ENCODE measurements at places on chromosomes 1 and 21. TPM values are rescaled to one million over a fixed set of nuclear protein-coding genes. Genes with fewer than 3 reads are reported as not detected.
A peak's percentile ranks its signal among the peaks of the same experiment; 100 is the strongest.

GRCh38 chr1:156805766-156806511 lies 10.7 kb downstream of the SH2D2A start:
- peaks cover 58% of the 10 kb centered on the region for H3K4me1 ChIP-seq
- H3K36me3 ChIP-seq = peaks cover 67% of the 10 kb centered on the region
- no peak overlapping the region for H3K4me3 ChIP-seq
- H3K27ac ChIP-seq = peak overlapping the region; percentile 70

Gene SLAMF9
- not detected for total RNA-seq

Gene PHGDH
- 51.5 TPM for total RNA-seq

- H3K27me3 ChIP-seq = peaks cover 9% of the 10 kb centered on the region
- H3K4me1 ChIP-seq = no peaks in the 10 kb centered on the region
- no peak within 1 kb of the TSS for H3K27ac ChIP-seq
- DNase-seq = no peak
- no peak within 1 kb of the TSS for H3K4me3 ChIP-seq
Measured at GRCh38 chr1:117210831-117211261, at the start of gene VTCN1. VTCN1 (minus strand) TSS chr1:117210927; CDS start chr1:117210855, 72 bp downstream.

- no peak for DNase-seq
- peaks cover 4% of the 10 kb centered on the region for H3K27me3 ChIP-seq
- no peak overlapping the region for H3K4me3 ChIP-seq
- H3K4me1 ChIP-seq = no peaks in the 10 kb centered on the region
- no peaks in the 10 kb centered on the region for H3K36me3 ChIP-seq
Measured at GRCh38 chr1:163173121-163173520, 29.6 kb downstream of the RGS5 start.

Gene ILDR2
- total RNA-seq = 10.3 TPM

Gene ALX3
- total RNA-seq = not detected

Gene TSACC
- total RNA-seq = 0.82 TPM

DNA sequence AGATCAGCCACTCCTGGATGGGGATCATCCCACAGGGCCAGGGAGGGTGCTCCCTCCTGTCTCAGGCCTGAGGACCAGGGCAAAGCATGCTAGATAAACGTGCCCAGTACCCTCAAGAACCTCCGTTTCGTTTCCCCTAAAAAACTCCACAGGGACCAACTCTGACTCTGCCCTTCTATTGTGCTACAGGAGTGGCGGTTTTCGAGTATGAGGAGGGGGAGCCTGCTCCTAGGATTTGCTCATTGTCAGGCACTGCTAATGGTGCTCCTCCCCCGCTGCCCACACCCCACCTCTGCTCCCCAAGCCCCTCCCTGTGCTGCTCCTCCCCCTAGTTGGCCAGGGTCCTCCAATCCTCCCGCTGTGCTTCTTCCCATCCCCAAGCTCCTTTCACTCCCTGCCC lies 32.0 kb downstream of the PGBD5 start:
- no peaks in the 10 kb centered on the region for H3K4me1 ChIP-seq
- no peak for DNase-seq
- no peak overlapping the region for H3K4me3 ChIP-seq
- no peaks in the 10 kb centered on the region for H3K36me3 ChIP-seq
- H3K27me3 ChIP-seq = peaks cover 2% of the 10 kb centered on the region
- H3K27ac ChIP-seq = no peak overlapping the region

DNA sequence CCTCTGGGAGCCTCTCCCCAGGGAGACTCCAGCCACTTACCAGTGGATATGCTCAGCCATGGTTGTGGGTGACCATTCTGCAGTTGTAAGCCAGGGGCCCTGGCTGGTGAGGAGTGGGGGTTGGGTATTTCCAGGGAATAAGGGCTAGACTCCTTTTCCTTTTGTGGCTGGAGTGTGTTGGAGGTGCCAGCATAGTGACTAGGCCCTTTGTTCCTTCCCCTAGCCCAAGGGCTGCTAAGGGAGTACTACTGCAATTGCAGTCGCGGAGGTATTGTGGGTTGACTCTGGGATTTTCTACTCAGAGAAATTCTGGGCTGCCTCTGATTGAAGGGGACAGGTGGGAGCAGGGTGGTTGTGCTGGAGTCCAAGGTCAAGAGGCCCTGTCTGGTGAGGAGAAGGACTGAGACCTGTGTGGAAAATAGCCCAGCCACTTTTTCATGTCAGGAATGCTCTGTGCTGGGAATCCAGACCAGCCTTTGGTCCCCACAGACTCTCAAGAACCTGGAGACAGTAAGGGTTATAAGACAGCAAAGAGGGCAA lies 43.1 kb downstream of the MROH9 start:
- DNase-seq = no peak
- no peaks in the 10 kb centered on the region for H3K27me3 ChIP-seq
- H3K4me3 ChIP-seq = no peak overlapping the region
- no peaks in the 10 kb centered on the region for H3K4me1 ChIP-seq
- H3K36me3 ChIP-seq = no peaks in the 10 kb centered on the region
- H3K27ac ChIP-seq = no peak overlapping the region

DNA sequence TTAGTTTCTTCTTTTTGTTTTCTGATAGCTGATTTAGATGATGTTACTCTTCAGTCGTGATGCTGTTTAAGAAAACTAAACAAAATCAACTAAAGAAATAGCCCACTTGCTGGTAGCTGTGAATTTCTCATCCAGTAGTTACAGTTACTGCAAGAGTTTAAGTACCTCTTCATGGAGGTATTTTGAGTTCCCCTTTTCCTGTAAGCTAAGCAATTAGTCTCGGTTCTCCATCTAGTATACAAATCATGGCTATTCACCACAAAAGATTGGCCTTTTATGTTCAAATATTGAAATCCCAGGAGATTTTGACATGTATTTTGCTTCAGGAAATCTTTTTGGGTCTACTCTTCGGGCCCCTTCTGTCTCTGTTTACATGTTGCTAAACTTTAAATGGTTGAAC lies 31.1 kb downstream of the HUNK start:
- no peaks in the 10 kb centered on the region for H3K4me1 ChIP-seq
- peaks cover 12% of the 10 kb centered on the region for H3K27me3 ChIP-seq
- no peaks in the 10 kb centered on the region for H3K36me3 ChIP-seq
- H3K4me3 ChIP-seq = no peak overlapping the region
- no peak overlapping the region for H3K27ac ChIP-seq
- DNase-seq = no peak

Gene TIE1
- 0.23 TPM for total RNA-seq

Gene CFAP57
- total RNA-seq = not detected

- no peak overlapping the region for H3K4me3 ChIP-seq
- no peak for DNase-seq
- no peaks in the 10 kb centered on the region for H3K27me3 ChIP-seq
- H3K36me3 ChIP-seq = no peaks in the 10 kb centered on the region
- no peak overlapping the region for H3K27ac ChIP-seq
- H3K4me1 ChIP-seq = no peaks in the 10 kb centered on the region
Measured at GRCh38 chr1:176601348-176601747, 138.4 kb downstream of the PAPPA2 start.

DNA sequence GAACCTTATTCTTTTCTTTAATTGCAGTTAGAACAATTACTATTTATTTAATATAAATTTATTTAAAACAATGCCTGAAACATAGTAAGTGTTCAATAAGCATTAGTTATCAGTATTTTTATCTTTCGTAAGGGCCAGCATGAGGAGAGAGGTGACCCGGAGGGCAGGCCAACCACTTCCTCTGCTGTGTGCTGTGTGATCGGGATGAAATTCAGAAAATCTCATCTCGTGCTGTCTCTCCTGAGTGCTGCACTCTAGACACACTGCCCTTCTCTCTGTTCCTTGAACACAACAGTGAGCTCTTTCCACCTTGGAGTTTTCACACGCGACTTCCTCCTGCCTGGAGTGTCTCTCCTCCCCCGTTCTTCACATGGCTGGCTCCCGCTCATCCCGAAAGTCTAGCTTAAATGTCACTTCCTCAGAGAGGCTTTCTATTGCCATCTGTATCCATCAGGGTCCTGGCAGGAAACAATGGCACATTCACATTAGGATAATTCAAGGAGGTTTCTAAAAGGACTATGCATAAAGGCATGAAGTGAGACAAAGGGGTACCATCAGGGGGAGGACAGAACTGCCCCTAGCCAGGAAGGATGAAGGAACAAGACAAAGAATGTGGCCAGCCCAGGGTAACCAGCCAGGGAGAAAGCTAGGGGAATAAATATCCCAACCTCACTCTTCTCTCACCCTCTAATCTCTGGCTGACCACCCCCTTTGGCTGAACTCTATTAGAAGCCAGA lies 142.6 kb upstream of the GJB5 start:
- H3K36me3 ChIP-seq = no peaks in the 10 kb centered on the region
- H3K4me3 ChIP-seq = no peak overlapping the region
- no peak for DNase-seq
- H3K4me1 ChIP-seq = no peaks in the 10 kb centered on the region
- H3K27me3 ChIP-seq = peaks cover 14% of the 10 kb centered on the region

DNA sequence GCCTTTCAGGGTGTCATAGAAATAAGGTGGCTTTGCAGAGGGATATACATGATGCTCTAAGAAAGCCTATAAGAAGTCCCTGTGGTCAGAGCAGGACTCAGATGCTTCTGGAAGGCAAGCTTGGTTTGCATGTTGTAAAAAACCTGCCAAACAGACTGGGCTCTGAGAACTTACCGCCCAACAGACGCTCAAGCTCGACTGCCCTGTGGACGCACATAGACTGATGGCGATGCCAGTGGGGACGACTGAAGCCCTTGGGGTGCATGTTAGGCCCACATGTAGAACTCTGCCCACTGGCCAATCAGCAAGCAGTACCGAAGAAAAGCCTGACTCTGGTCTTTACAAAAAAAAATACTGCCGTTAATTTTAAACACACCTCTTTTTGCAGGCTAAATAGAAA lies 133.8 kb downstream of the NAV1 start:
- H3K4me1 ChIP-seq = no peaks in the 10 kb centered on the region
- H3K27me3 ChIP-seq = peaks cover 3% of the 10 kb centered on the region
- DNase-seq = no peak
